T-cell (primary cell): ENCODE measurements at places on chromosomes 6 and 20. TPM values are rescaled to one million over a fixed set of nuclear protein-coding genes. Genes with fewer than 3 reads are reported as not detected.

DNA sequence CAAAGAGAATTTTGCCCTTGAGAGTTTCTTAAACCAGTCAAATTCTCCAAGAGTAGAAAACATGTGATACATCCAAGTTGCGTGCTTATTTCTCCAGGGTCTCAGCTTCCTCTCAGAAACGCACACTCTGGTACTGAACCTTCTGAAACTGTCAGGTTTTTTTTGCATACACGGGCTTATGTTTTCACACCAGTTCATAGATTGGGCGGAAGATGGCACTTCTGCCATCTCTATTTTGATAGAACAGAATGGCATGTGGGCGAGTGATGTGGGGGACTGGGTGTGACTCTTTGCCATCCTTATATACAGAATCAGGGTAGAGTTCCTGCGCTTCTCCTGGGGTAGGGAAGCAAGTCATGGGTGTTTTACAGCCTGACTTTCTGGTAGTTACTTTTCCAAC lies 56.4 kb downstream of the ADTRP start:
- no peak for DNase-seq

GRCh38 chr20:47751449-47751848 lies 33.8 kb downstream of the SULF2 start:
- DNase-seq: no peak

GRCh38 chr6:127463056-127463455 lies 3.9 kb upstream of the KIAA0408 start:
- DNase-seq: no peak

DNA sequence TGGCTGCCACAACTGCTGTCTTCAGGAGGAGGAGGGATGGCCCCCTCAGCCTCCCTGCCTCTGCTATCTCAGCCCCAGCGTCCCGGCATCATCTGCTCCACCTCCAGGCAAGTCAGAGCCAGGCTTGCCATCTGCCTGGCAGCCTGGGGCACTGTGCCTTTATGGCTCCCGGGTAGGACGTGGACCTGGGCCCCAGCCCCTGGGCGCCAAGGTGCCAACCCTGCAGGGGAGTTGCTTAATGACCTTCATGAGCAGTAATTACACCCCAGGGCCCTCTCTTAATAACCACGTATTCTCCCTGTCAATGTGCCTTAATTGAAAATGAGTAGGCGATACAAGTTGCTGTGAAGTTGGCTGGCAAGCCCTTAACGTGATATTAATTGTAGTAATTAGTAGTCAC lies 122.1 kb upstream of the MLN start:
- DNase-seq: no peak

DNA sequence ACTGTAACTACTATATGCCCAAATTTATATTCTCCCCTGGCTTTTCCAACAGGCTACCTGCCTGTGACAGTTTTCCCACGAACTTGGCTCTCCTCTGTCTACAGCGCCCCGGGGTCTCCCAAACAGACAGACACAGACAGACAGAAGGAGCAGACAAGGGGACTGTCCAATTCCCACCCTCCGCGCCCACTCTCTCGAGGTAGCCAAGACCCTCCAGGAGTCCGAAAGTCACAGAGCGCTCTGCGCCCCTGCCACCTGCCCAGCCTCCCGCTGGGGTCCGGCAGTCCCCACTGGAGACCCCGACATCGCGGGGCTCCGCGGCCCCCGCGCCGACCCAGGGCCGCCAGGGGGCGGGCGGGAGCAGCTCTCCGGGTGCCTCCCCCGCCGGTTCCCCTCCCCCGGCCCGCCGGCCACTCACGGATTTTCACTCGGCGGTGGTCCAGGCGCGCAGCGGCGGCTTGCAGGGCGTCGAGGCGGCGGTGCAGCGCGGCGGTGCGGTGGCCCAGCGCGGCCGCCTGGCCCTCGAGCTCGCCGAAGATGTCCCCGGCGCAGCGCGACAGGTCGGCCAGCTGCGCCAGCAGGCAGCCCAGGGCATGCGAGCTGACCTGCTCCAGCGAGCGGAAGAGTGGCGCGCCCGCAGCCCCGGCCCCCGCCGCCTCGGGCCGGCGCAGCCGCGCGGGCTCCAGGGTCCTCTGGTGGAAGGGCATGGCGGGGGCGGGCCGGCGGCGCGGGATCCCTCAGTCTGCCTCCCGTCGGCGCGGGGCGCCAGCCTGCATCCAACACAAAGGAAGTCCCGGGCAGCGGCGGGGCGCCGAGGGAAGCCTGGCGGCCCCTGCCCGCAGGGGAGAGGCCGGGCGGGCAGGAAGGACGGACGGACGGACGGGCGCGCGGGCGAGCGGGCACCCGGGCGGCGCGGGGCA lies 81.3 kb upstream of the CCDC28A start:
- peak; percentile 13 for DNase-seq

- no peak for DNase-seq
Observed at GRCh38 chr6:6703699-6704098, 115.2 kb downstream of the LY86 start.

DNA sequence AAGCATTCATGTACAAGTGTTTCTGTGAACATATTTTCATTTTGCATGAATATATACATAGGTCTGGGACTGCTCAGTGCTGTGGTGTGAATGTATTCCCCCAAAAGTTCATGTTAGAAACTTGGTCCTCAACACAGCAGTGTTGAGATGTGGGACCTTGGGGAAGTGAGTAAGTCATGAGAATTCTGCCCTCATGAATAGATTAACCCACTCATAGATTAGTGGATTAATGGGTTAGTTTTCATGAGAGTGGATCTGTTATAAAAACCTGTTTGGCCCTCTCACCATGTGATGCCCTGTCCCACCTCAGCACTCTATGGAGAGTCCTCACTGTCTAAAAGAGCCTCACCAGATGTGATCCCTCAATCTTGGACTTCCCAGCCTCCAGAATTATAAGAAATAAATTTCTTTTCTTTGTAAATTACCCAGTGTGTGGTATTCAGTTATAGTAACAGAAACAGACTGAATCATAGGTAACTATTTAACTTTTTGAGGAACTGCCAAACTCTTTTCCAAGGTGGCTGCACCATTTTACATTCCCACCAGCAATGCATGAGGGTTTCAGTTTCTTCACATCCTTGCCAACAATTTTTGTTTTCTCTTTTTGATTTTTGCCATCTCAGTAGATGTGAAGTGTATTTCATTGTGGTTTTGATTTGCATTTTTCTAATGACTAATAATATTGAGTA lies 45.3 kb downstream of the QRSL1 start:
- no peak for DNase-seq

DNA sequence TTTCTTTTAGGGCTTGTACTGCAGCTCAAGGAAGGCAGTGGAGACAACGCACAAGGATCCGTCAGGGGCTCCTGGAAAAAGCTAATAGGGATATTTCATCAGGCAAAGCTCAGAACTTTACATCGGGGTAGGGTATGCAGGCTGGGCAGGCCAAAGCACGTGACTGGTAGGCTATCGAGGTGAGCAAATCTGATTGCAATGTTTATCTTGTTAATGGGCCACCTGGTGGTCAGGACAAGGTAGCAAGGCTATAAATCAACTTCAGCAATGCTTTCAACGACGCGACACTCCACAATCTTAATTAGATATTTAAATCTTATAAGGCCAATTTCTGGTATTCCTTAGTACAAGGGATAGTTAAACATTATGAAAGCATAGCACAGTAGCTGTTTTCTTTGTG lies 1302.8 kb upstream of the EYS start:
- DNase-seq: no peak

DNA sequence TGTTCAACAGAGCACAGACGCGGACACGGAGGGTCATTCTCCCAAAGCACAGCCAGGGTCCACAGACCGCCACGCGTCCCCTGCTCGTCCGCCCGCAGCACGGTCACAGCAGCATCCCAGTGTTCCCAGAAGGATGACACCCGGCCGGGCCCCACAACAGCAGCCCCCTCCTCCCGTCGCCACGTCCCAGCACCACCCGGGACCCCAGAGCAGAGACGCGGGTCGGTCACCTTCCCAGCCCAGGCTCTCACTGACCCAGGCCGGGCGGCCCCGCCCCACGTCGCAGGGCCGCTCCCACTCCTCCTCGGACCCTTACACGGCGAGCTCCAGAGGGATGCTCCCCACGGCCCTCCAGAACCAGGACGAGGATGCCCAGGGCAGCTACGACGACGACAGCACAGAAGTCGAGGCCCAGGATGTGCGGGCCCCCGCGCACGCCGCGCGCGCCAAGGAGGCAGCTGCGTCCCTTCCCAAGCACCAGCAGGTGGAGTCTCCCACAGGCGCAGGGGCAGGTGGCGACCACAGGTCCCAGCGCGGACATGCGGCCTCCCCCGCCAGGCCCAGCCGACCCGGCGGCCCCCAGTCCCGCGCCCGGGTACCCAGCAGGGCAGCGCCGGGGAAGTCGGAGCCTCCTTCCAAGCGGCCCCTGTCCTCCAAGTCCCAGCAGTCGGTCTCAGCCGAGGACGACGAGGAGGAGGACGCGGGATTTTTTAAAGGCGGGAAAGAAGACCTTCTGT lies 64.3 kb downstream of the FNDC1 start:
- no peak for DNase-seq

DNA sequence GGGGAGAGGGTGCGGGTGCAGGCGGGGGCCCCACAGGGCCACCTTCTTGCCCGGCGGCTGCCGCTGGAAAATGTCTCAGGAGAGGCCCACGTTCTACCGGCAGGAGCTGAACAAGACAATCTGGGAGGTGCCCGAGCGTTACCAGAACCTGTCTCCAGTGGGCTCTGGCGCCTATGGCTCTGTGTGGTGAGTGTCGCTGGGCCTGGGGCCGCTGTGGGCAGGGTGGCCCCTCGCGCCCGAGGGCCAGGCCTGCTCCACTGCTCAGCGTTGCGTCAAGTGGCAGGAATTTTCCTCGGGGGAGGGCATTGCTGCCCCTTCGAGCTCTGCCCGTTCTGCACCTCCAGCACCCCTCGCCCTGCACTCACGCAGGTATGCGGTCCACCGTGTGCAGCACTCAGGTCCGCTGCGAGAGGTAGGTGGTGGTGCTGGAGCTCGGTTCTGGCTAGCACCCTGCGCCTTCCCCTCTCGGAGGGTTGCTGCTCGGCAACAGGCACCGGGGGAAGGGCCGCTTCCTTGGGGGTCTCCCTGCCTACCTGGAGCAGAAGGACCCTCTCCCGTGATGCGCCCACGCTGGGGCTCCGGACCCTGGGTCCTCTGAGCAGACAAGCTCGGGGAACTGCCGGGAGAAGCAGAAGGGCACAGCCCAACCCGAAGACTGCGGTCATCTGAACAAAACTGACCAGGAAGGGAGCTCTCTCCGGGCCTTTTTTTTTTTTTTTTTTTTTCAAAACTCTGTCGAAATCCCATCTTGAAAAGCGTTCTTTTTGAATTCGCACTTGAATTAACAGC lies 674 bp downstream of the MAPK14 start:
- DNase-seq: peak; percentile 32

- DNase-seq: no peak
Observed at GRCh38 chr6:139370999-139371345, 3.5 kb downstream of the CITED2 start.

GRCh38 chr6:43825187-43826115 lies 55.4 kb downstream of the VEGFA start:
- DNase-seq: no peak

- no peak for DNase-seq
Observed at GRCh38 chr6:151387175-151387970, 4.0 kb downstream of the ZBTB2 start.

GRCh38 chr6:1390946-1391799 lies 1.8 kb downstream of the FOXF2 start:
- no peak for DNase-seq

DNA sequence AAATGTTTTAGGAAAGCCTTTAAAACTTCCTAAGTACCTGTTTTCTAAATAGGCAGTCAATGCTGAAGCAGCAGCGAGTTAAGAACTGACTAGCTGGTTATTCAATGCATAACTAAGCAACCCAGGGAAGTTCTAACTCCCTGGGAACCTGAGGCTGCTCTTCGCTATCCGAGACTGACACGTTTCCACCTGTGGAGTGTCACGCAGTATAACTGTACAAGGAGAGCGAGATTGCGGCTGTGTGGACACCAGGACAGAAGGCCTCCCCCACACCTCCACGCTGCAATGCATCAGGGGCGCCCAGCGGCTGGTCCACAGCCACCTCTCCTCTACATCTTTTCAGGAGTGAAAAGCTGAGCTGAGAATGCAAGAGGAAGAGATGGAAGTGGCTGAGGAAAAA lies 8.0 kb downstream of the PXDC1 start:
- no peak for DNase-seq

GRCh38 chr20:5170341-5170740 lies 43.5 kb downstream of the CDS2 start:
- DNase-seq: no peak

DNA sequence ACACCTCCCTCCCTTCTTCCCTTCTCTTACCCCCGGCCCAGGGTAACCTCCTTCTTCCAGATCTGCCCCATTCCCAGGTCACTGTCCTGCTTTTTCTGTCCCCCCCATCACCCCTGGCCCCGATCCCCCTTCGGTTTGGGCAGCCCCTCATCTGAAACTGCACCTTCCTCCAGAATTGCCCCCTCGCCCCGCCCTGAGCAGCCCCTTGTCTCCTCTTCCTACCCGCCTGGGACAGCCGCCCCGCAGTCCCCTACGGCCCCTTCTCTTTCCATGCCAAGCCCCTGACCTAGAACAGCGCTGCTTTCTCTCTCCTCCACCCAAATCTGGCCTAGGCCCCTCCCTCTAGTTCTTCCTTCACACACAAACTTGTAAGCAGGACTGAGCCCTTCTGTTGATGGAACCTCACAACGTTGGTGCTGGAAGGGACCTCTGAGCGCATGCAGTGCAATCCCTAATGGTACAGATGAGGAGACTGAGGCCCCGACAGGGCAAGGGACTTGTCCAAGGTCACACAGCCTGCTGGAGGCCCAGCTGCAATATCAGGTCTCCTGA lies 630 bp downstream of the PPP2R5D start:
- DNase-seq: no peak

CTAGE9 gene
- not detected for total RNA-seq

RAET1L gene
- not detected for total RNA-seq

ZSCAN23 gene
- 1.6 TPM for total RNA-seq

SIRPB1 gene
- 3.1 TPM for total RNA-seq

SLCO4A1 gene
- 7.2 TPM for total RNA-seq

MAFB gene
- total RNA-seq: 0.23 TPM

TMEM200A gene
- 1.3 TPM for total RNA-seq

KIAA1755 gene
- total RNA-seq: not detected

ADGB gene
- total RNA-seq: not detected

SNX21 gene
- 2.1 TPM for total RNA-seq

SLC35F1 gene
- total RNA-seq: not detected

NRSN1 gene
- total RNA-seq: not detected

SIRPD gene
- not detected for total RNA-seq

ZBP1 gene
- total RNA-seq: 20.6 TPM
